Activated naive CD4-positive, alpha-beta T cell (primary cell): ENCODE measurements at places on chromosomes 4 and X.

GRCh38 chr4:158134222-158134621 is 38.6 kb downstream of the GASK1B start:
- DNase-seq = no peak

GRCh38 chr4:2364654-2365053 is 53.8 kb downstream of the ZFYVE28 start:
- DNase-seq = no peak

- DNase-seq = no peak
Measured at GRCh38 chr4:68175562-68176155, 46.0 kb upstream of the TMPRSS11F start.

GRCh38 chrX:52923781-52924241 is 26.7 kb downstream of the FAM156B start:
- no peak for DNase-seq

DNA sequence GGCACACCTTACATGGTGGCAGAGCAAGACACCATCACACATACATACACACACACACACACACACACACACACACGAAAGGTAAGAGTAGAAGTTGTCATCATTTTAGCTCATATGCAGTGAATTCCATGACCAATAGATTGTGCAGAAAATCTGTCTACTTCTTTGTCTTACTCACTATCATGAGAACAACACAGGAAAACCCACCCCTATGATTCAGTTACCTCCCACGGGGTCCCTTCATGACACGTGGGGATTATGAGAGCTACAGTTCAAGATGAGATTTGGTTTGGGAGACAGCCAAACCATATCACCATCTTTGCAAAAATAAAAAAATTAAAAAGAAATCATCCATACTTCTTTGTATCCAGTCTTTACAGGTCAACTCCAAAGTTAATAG is 221.1 kb downstream of the BMPR1B start:
- DNase-seq = no peak

GRCh38 chr4:84680956-84681355 is 98.0 kb downstream of the CDS1 start:
- DNase-seq = no peak
